Muscle of back (tissue), 13 donors: ENCODE measurements at places on chromosomes 1 and 21. TPM values are rescaled to one million over a fixed set of nuclear protein-coding genes. Genes with fewer than 3 reads are reported as not detected.

Gene MYCL
- polyA plus RNA-seq: 2.2 TPM

Gene LRRN2
- polyA plus RNA-seq: 8.5 TPM

Gene LCK
- 0.75 TPM for polyA plus RNA-seq

Gene PTGS2
- 2.1 TPM for polyA plus RNA-seq

Gene ATXN7L2
- polyA plus RNA-seq: 20.1 TPM

Gene PLPPR5
- polyA plus RNA-seq: 7.4 TPM

Gene CELA2A
- not detected for polyA plus RNA-seq

Gene BRINP2
- 0.58 TPM for polyA plus RNA-seq

Gene CNTN2
- polyA plus RNA-seq: 1.3 TPM

Gene SV2A
- 3.0 TPM for polyA plus RNA-seq
